HFFc6 (cell line): ENCODE measurements at places on chromosomes 5 and 9.

DNA sequence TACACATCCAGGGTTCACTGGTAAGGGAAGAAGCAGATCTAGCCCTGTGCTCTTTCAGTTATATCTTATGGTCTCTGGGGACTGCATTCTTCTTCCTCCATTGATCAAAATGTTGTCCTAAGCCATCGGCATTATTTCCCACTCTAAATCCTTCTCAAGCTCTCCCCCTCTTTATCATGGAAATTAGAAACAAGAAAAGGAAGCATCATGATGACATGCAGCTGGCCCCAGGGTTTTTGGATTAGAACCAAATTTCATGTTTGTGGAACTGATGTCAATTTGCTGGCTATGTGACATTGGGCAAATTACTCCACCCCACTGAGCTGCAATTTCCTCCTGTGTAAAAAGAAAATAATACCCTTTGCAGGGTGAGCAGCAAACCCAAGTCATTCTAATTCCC, 39.5 kb downstream of the MFAP3 start:
- no peak for DNase-seq

GRCh38 chr5:67244345-67244793, 47.8 kb upstream of the CD180 start:
- no peak for DNase-seq

DNA sequence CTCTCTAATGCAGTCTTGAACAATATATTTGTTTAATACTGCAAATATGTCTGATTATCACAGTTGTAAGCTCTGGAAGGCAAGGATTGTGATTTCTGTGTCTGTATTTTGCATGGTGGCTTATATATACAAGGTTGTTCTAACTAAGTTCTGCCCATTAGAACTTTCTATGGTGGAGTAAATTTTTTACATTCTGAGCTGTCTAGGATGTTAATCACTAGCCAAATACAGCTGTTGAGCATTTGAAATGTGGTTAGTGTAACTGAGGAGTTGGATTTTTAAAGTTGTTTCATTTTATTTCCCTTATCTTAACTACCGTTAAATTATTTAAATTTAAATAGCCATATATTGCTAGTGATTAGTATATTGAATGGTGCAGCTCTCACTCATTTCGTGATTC, 64.3 kb upstream of the DMRTA1 start:
- DNase-seq = no peak

GRCh38 chr5:142864290-142865260, 94.4 kb downstream of the ARHGAP26 start:
- no peak for DNase-seq

GRCh38 chr9:27353474-27354229, 56.7 kb upstream of the EQTN start:
- DNase-seq = no peak

- no peak for DNase-seq
Measured at GRCh38 chr5:129445379-129445778, 14.7 kb upstream of the ADAMTS19 start.

DNA sequence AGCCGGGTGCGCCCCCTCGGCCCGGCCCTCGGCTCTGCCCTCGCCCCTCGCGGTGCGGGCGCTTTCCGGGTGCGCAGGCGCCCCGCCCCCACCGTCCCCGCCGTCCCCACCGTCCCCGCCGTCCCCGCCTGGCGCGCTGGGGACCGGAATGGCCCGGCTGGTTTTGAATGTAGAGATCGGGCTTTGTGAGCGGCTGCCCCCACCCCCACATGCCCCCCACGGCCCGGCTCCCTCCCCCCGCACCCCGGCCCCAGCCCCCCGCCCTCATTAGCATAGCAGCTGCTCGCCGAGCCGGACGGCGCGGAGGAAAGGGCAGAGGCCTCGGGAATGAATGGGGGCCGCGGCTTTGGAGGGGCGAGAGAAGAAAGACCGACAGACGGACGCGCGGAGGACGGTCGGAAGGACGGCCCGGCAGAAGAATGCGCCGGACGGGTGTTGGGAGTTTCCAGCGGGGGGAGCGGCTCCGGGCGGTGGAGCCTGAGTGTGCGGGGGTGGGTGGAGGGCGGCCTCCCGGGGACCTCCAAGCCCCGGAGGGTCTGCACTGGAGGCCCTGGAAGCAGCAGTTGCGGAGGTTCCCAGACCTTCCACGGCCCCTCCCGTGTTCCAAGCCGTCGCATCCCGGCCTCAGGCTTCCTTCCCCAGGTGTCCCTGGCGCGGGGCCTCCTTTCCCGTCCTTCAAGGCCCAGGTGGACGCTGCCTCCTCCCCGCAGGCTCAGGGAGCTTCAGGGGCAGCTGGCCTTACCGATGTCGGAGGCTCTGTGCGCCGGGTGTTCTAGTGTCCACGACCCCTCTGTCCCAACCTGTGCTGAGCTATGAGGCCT, 6.0 kb downstream of the NRARP start:
- DNase-seq = no peak

DNA sequence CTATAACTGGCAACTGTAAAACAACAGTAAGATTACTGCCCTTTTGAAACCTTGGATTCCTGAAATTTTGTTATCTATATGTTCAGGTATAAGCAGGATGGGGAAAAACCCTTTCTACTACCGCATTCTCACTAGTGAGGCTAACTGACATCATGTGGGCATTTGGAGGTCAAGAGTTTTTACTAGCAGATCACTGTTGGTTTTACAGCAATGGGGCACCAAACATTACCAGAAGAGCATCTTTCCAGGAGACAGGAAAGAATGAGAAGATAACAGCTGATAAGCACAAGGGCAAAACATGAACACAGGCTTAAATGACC, 20.9 kb upstream of the TTC33 start:
- no peak for DNase-seq
